Placental epithelial cell (primary cell): ENCODE measurements at places on chromosomes 6 and 20. TPM values are rescaled to one million over a fixed set of nuclear protein-coding genes. Genes with fewer than 3 reads are reported as not detected.

Gene RAET1L
- total RNA-seq = 0.22 TPM in 1 of 2 replicates, not detected in the other

Gene HNF4A
- total RNA-seq = not detected in 2 replicates

Gene ALDH5A1
- 0.39 and 1.3 TPM in 2 replicates for total RNA-seq

Gene SOX18
- 0.11 TPM in 1 of 2 replicates, not detected in the other for total RNA-seq

Gene ASCC3
- total RNA-seq = 40.8 and 96.0 TPM in 2 replicates

Gene OR2B6
- total RNA-seq = not detected in 2 replicates

Gene LPA
- total RNA-seq = not detected in 2 replicates

Gene PDE10A
- total RNA-seq = 51.4 and 58.9 TPM in 2 replicates
